ENCODE measurements at places on chromosomes 5 and 9.

- peak; percentile 42 for DNase-seq
These were observed 16.6 kb upstream of the PLPP1 start for GRCh38 chr5:55551358-55551757.

- no peak for DNase-seq
These were observed 95.8 kb upstream of the RETREG1 start for GRCh38 chr5:16712620-16713019.

DNA sequence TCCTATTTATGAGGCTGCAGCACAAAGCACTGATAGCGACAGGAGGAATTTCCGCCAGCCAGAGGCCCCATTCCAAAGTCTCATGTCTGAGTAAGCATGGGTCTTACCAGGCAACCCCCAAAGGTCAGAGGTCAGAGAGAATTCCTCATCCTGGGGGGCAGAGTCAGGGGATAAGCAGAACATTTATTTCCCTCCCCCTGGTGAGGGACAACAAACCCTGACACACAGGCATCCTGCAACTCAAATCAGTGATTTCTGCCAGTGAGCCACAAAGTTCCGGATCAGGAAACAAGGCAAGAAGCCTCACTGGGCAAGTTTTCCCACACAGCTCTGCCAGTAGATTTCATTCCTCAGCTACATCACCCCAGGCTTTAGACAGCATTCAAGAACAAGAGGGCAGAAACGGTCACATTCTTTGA, 37.0 kb downstream of the ADAMTS12 start:
- no peak for DNase-seq

DNA sequence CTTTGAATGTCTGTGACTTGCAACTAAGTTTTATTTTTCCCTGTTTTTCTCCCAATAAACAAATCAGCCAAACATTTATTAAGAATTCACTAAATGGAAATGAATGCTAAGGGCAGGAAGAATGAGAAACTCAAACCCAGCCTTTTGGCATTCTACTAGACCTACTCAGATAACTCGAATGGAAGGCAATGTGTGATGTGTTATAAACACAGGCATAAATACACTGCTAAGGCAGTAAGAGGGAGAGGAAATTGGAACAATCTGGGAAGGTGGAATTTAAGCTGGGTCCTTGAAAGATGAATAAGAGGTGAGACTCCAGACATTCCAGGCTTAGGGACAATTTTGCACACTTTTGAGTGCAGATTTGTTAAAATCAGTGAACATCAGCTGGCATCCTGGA, 34.7 kb downstream of the MARCHF3 start:
- no peak for DNase-seq

GRCh38 chr5:17222664-17223063, 5.2 kb downstream of the BASP1 start:
- DNase-seq = no peak

- DNase-seq = no peak
These were observed 207.6 kb downstream of the FBXL17 start for GRCh38 chr5:108174286-108174685.

- no peak for DNase-seq
These were observed 68.5 kb downstream of the PTCD2 start for GRCh38 chr5:72388646-72389045.

- DNase-seq = no peak
These were observed 12.8 kb downstream of the FABP6 start for GRCh38 chr5:160242145-160242544.

DNA sequence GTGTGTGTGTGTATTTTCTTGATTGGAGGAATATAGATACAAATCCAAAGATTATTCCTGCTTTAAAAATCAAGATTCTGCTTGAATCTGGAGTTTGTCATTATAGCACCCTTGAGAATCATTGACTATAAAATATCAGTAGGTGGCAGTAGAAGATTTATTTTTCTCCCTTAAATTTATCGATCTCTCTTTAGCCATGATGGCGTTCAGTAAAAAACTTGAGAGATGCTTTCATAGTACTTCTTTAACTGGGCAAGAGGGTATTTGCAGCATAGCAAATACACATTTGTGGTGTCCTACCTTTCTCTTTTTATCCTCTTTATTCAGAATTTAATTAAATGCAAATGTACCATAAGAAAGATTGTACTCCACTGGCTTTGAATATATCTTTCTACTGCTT, 307.7 kb downstream of the ADGRV1 start:
- DNase-seq = no peak

DNA sequence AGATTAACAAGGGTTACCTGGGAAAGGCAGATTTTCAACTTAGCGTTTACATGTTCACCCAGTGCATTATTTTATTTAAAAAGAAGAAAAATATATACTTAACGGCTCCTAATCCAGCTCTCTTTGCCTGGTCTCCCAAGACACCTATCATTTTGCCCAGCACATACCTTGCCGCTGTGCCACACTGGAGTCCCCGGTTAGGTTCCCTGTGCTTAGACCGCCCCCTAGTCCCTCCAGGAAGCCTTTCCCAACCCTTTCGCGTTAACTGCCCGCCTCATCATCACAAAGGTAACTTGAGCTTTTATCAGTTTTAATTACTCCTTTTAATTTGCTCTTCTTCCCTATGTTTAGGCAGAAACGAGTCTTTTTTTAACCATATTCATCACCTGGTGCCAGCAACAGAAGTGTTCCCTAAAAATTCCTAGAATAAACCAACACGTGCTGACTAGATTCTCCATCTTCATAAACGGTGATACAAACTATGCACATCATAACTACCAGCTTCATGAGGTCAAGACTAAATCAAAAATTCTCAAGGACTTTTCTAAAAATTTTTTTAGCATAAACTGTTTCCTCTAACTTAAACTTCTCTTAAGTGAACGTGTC, 19.7 kb downstream of the DNAJA1 start:
- no peak for DNase-seq

GRCh38 chr5:165617491-165617890, 2112.1 kb downstream of the MAT2B start:
- no peak for DNase-seq

GRCh38 chr5:107671742-107672210, 1.0 kb upstream of the EFNA5 start:
- DNase-seq = no peak

GRCh38 chr9:117546894-117547678, 132.2 kb upstream of the ASTN2 start:
- no peak for DNase-seq

DNA sequence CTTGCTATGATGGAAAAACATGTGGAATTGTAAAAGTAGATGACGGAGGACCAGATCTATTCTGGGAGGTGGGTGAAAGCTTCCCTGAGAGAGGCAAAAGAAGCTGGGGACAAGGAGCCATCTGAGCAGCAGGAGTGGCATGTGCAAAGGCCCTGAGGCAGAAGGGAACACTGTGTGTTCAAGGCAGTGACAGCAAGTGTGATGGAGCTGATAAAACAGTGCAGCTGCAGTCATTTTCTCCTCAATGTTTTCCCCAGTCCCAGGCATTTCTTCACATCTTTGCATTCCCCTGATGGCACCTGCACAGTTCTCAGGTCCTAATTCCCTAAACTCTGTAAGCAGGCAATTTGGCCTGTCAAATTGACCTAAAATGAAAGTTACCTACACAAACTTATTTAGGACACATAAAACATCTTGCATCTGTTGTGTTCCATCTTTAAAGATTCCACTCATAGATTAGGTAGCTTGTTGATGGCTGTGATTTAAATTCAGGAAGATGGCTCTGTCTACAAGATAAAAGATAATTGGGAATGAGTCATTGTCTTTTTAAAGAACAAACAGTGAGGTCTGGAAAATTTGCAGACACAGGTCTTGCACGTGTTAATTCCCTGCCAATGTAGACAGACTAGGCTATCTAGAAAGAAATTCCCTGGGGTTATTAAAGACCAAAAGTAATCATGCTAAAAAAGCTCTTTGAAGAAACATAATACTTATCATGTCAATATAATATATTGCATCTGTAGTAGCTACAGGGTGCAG, 289.6 kb upstream of the SGCD start:
- no peak for DNase-seq

GRCh38 chr5:148966348-148966747, 96.5 kb downstream of the SH3TC2 start:
- DNase-seq = no peak

DNA sequence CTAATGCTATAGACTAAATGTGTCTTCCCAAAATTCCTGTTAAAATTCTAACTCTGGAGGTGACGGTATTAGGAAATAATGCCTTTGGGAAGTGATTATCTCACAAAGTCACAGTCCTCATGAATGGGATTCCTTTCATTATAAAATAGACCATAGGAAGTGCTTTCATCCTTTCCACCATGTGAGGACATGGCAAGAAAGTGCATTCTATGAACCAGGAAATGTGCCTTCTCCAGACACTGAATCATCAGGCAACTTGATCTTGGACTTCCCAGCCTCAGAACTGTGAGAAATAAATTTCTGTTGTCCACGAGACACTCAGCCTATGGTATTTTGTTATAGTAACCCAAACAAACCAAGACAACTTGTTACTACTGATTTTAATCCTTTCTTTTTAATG, 582.4 kb upstream of the C9orf72 start:
- no peak for DNase-seq

- DNase-seq = no peak
These were observed 11.8 kb downstream of the APTX start for GRCh38 chr9:32989660-32990059.

DNA sequence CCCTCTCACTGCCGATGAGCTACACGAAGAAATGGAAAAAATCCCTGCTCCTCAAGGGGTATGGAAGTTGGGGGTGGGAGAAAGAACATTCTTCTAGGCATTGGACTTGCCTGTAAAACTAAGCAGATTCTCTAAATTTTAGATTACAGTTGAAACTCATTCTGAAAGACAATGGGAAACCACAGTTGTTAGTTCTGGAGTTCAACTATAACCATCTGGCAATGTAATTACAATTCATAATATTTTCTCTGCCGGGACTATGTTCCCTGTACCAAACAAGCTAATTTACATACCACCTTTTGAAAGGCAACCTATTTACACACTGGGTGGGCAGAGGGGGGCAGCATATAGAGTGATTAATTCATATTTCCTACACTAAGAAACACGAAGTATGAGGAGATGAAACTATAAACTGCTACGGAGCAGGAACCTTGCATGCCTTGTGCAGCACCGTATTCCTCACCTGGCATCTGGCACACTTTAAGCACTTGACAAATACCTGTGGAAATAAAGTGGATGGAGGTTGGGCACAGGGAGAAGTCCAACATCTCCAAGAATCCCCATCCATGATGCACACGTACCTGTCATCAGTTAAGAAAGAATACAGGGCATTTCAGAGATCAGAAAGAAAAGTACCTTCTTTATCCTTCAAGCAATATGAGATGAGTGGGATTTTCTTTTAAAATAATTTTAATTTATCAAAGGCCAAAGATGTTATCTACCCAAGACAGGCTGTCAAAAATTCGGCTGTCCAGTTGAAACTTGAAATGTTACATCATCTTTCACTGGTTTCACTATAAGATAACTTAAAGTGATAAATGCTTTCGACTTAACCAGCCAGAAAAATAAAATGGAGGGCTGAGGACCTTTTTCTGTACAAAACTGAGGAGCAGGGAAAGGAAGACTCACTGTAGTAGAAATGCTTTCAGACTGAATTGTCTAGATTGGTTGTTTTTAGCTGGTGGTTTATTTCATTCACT, 54.2 kb downstream of the SSBP2 start:
- DNase-seq = no peak

GRCh38 chr5:142977363-142978051, 207.3 kb downstream of the ARHGAP26 start:
- DNase-seq = no peak

DNA sequence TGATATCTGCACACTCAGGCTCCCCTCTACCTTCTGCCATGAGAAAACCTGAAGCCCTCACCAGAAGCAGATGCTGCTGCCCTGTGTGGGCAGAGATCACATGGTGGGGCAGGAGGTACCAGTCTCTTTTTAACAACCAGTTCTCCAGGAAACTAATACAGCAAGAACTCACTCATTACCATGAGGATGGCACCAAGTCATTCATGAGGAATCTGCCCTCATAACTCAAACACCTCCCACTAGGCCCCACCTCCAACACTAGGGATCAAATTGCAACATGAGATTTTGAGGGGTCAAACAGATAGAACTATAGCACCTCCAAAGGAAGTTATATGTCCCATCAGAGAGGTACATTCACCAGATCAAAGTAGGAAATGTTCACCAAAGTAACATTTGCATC, 136.3 kb upstream of the SHB start:
- no peak for DNase-seq

DNA sequence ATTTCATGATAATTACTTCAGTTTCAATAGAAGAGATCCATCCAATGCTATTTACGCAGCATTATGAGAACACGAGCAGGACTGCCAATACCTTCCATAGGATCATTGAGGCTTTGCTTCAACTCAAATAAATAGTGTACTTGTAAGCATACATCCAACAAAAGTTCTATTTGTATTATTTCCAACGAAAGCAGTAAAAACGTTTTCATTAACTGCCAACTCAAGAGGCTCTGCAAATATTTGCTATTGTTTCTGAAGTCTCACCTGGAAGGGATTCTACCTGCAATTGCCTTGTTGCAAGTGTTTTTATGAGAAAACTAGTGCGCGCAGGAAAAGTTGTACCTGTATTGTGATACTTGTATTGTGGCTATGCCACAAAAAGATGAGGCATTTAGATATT, 11.0 kb upstream of the GNPDA1 start:
- no peak for DNase-seq

- DNase-seq = no peak
These were observed 773.8 kb upstream of the CHD1 start for GRCh38 chr5:99702565-99702964.

DNA sequence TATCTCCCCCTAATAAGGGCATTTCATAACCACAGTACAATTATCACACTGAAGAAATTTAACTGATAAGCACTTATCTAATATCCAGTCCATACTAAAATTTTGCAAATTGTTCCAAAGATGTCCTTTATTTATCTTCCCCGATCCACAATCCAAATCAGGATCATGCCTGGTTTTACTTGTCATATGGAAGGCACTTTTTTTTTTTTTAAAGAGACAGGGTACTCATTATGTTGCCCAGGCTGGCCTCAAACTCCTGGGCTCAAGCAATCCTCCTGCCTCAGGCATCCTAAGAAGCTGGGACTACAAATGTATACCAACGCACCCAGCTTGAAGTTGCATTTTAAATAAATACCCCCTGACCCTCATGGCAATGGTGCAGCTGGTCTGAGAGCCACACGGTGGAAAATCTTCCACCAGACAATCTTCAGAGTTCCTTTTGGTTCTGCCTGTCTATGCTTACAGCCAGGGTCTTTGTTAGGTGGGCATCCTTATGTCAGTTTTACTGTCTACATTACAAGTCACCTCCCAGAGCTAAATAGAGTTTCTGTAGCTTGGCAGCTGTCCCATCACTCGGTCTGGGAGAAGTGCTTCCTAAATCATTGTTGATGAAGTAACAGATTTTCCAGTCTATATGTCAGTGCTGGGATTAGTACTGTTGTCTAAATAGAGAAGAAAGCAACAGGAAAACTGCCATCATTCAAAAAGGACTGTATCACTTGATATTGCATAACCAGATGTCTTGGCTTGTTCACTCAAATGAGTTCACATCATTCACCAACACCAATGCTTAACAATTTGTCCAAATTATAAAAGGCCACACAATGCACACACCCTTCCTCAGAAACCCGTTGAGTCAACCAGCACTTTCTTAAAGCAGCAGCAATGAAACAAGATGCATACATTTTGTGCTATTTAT, 26.4 kb downstream of the PTPN3 start:
- no peak for DNase-seq

- peak; percentile 13 for DNase-seq
These were observed at the start of gene ANKRD55 for GRCh38 chr5:56233230-56233629. Gene ANKRD55, minus strand, starts transcription at chr5:56233330. Its CDS starts 417 bp downstream, at chr5:56232913.
